Brain (organoid and tissue), 16 donors: ENCODE measurements at places on chromosomes 6 and 20.
A peak's percentile ranks its signal among the peaks of the same experiment; 100 is the strongest.

DNA sequence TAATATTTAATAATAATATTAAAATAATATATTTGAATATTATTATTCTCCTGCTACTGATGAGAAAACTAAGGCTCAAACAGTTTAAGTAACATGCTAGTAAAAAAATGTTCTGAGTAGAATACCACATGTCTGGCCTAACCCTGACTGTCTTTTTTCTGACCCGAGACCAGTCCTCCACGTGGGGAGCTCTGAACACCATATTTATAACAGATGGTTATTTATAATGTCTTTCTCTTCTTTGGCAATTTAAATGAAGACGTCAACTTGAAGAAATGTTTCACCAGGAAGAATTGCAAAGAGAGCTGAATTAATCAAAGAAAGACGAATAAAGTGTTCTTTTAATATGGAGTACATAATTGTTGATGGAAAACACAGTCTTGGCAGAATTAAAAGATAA, 82.0 kb downstream of the SLC22A3 start:
- no peak for DNase-seq

- no peak for DNase-seq
Observed at GRCh38 chr6:168716581-168716980, 275.6 kb downstream of the SMOC2 start.

DNA sequence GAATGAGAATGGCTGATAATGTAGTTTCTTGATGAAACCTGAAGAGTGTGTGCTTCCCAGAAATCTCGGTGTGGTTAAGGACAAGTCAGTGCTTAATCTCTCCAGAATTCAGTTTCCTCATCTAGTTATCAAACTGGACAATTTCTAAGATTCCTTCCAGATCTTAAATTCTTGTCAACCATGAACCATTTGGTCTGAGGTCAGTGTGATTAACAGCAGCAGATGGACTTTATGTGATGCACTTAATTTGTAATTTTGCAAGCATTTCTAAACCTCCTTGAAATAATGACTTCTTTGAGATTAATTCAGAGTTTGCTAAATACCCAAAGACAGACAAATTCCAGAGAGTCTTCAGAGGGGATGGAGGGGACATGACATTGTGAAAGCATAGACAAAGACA, 160.3 kb downstream of the KIF16B start:
- DNase-seq = no peak

GRCh38 chr20:41125530-41126457, 11.5 kb upstream of the PLCG1 start:
- no peak for DNase-seq

GRCh38 chr20:5614506-5614905, 135.7 kb upstream of the SHLD1 start:
- DNase-seq = no peak

DNA sequence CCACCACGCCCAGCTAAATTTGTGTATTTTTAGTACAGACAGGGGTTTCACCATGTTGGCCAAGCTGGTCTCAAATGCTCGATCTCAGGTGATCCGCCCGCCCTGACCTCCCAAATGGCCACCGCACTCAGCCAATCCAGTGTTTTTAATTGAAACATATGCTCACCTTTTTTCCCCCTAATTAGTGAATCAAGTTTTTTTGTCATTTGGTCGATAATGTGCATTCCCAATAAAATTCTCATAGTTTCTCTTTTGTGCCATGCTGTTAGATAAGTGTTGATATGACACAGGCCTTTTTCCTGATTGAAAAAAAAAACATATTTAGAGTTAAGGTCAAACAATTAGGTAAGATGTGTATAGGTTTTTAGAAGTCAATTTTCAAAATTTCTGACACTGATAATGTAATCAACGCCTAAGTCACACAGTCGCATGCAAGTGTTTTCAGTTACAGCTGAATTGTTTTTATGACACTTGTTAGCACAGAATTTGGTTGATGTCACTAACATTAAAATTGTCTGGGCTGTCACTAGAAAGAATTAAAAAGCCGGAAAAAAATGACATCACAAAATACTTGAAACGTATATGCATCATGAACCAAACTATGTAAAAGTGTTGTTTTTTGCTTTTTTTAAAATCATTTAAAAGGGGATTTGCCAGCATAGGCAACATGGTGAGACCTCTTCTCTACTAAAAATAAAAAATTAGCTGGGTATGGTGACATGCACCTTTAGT, 21.9 kb downstream of the ZNF217 start:
- no peak for DNase-seq

- DNase-seq = peak; percentile 6
Observed at GRCh38 chr6:70162972-70163371, 139.9 kb downstream of the COL9A1 start.

- no peak for DNase-seq
Observed at GRCh38 chr6:111228094-111228493, 140.8 kb downstream of the SLC16A10 start.

GRCh38 chr20:21376626-21377025, 20.7 kb downstream of the NKX2-4 start:
- DNase-seq = no peak

DNA sequence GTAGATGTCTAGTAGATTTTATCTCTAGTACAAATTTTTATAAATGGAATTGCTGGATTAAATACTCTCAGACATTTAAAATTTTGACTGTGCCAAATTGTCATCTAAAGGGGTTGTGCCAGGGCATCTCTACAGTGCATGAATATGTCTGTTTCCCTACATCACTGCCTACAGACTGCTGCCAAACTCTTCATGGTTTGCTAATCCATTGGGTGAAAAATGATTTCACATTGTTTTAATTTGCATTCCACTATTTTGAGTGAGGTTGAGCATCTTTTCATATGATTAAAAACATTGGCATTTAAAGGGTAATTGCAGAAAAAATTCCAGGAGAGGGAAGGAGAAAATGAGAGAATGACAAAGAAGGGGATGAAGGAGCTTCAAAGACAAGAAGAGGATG, 267.7 kb upstream of the RNF24 start:
- DNase-seq = no peak

DNA sequence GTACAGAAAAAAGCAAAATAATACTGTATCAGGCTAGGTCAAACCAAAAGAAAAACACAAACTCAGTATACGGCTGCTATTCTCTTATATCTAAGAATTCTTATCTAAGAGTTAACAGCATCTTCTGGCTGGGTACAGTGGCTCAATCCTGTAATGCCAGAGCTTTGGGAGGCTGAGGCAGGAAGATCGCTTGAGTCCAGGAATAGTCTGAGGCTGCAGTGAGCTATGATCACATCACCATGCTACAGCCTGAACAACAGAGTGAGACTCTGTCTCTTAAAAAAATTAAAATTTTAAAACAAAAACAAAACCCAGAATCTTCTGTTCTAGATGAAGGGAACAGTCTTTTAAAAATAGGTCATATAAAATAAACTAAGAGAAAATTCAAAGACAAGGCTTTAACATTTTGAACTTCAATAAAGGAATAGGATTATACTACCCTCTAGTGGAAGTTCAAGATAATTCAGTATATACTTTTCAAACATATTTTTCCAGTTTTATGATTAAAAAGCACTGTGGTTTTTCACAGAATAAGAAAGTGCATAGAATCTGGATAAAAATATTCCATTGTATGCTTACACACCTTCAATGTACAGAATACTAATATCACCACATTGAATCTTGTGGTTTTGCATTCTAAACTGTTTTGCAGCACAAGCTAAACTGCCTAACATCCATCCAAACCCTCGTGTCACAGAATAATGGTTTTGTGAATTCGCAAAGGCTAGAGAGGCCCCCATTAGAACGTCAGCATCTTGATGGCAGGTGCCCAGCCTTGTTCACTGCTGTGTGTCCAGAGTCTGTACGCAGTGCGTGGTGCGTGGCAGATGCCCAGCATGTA, 39.3 kb downstream of the DTNBP1 start:
- DNase-seq = peak; percentile 61

- DNase-seq = no peak
Observed at GRCh38 chr20:32319100-32319499, 39.0 kb upstream of the ASXL1 start.

DNA sequence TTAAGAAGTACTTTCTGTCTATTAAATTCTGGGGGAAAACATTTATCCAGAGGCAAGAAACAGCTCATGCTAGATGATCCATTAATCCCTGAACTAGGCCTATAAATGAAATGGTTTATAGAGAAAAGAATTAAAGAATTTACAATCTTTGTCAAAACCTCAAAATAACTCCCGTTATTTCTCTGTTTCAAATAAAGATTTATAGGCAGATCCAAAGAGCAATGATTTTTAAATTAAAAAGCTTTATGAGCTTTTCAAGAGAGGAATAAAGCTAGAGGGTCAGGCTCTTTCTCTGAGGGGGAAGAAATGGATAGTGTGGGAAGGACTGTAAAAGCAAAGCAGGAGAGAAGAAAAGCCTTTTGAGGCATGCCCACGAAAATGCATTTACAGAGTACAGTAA, 82.5 kb upstream of the OGFRL1 start:
- no peak for DNase-seq

GRCh38 chr20:35146299-35146919, 727 bp downstream of the EDEM2 start:
- peak; percentile 6 for DNase-seq

- DNase-seq = no peak
Observed at GRCh38 chr6:53165293-53165692, 16.7 kb upstream of the GCM1 start.

GRCh38 chr6:147852772-147853171, 344.3 kb downstream of the SAMD5 start:
- no peak for DNase-seq
